ENCODE measurements at places on chromosomes 1 and 21.

- peak; percentile 50 for DNase-seq
Observed at GRCh38 chr21:29144736-29145353, 14.4 kb downstream of the MAP3K7CL start.

- peak; percentile 13 for DNase-seq
Observed at GRCh38 chr1:17675744-17676143, 79.4 kb upstream of the ACTL8 start.

GRCh38 chr1:63051886-63052285, 268.0 kb downstream of the ATG4C start:
- no peak for DNase-seq

DNA sequence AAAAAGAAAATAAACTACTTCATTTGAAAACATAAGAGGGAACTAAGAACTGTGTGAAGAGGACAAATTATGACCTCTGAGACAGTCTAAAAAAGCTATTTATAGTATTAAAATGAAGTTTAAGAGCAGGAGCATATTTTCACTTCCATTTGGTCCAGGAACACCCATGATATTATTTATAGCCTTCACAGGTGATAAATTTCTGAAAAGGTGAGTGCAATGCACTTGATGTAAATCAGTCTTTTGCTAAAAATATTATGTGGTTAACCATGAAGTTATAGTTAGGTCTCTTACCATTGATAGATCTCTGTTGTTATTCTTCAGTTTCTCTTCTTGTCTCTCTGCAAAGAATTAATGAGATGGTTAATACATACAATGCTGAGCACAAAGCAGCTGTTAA, 14.7 kb downstream of the TMCO1 start:
- no peak for DNase-seq

DNA sequence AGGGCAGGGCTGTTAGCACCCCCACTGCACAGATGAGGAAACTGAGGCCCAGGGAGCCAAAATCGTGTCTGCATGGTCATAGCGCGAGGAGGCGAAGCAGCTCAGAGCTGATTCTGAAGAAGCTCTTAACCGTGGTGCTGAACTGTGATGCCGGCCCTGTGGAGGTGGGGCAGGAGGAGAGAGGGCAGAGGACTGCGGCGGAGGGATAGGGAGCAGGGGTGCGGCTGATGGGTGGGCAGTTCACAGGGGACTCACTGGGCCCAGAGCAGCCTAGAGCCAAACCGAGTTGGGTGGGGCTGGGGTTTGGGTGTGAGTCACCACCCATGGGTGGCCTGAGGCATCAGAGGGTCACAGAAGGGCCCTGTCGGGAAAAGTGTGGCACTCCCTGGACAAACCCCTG, 74.7 kb downstream of the RAP1GAP start:
- DNase-seq: peak; percentile 44

GRCh38 chr1:4661595-4661917, 7.1 kb downstream of the AJAP1 start:
- no peak for DNase-seq

- DNase-seq: no peak
Observed at GRCh38 chr1:98130408-98130807, 209.6 kb upstream of the DPYD start.

- peak; percentile 64 for DNase-seq
Observed at GRCh38 chr21:17793246-17794123, 25.7 kb downstream of the C21orf91 start.

DNA sequence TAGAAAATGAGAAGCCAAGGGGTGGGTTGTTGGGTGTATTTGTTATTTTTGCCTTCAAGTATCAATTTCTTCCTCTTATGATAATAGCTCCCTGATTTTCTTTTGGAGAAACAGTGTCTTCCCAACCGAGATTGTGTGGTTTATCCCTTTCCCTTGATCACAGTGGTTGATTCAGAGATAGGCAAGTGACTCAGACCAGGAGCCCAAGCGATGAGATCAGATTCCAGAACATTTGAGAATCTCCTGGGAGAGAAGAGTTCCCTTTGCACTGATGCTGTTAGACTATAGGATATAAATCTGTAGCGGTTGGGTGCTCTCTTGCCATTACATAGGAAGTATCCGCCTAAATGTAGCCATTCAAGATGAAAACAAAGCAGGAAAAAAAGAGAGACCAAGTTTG, 90.1 kb upstream of the WDR26 start:
- DNase-seq: peak; percentile 77

GRCh38 chr1:208809876-208810275, 565.7 kb upstream of the PLXNA2 start:
- no peak for DNase-seq

GRCh38 chr1:177585302-177586220, 384.3 kb downstream of the SEC16B start:
- no peak for DNase-seq

GRCh38 chr1:47968556-47968888, 28.7 kb downstream of the TRABD2B start:
- DNase-seq: no peak

GRCh38 chr1:155946633-155947219, 5.3 kb downstream of the RXFP4 start:
- no peak for DNase-seq

GRCh38 chr1:20250340-20250989, 40.2 kb upstream of the VWA5B1 start:
- no peak for DNase-seq

- peak; percentile 61 for DNase-seq
Observed at GRCh38 chr1:100883963-100884362, 10.7 kb downstream of the EXTL2 start.

DNA sequence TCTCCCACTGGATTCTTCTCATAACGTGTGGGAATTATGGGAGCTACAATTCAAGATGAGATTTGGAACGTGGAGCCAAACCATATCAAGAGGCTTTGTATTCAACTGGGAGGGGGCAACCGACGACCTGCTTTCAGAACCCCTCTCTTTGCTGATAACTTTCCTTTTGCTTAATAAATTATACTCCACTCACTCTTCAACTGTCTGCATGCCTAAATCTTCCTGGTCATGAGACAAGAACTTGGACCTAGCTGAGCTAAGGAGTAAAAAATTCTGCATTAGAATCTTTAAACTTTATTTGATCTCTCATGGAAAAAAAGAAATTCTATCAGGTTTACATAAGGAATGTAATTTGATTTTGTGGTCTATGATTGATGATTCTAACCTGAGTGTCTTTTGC, 86.7 kb upstream of the CYYR1 start:
- DNase-seq: no peak

DNA sequence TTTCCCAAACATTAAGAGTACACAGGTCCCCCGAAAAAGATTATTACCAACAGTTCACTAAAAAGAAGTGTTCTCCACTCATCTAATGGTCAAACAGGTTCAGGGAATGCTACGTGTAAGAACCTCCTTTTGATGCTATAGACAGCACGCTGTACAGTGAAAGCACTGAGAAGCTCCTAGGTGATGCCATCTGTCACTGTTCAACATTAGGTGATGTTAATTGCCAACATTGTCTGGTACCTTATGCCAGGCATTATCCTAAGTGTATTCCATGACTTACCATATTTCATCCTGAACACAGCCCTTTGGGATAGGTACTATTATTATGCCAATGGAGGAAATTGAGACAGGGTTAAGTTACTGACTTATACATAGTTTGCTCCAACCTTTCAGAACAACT, 82.1 kb downstream of the DAB1 start:
- no peak for DNase-seq

DNA sequence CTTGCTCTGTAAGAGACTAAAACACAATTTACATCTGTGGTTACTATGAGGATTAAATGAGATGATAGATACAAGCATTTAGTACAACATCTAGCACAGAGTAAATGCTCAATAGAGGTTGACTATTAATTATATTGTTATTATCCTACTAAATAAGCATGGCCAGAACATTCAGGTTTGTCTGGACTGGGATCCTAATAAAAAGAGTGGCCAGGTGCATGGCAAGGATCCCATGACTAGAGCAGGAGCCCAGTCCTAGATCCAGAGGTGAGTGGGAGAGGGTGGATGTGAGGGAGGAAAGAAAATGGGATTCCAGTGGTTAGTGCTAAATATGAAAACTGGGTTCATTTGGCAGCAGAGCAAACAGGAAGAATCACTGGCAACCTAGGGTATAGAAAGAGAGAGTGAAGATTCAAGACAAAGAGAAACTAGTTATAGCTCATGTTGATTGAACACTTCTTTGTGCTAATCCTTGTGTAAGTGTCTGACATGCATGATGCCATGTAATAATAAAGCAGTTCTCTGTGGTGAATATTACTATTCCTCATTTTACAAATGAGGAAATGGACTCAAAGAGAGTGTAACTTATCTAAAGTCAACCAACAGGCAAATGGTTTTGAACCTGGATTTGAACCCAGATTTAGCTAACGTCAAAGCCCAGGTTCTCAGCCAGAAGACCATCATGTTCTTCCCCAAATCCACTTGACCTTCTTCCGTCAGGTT, 71.1 kb upstream of the FGGY start:
- DNase-seq: no peak

GRCh38 chr1:78303620-78304019, 187.2 kb upstream of the PTGFR start:
- peak; percentile 94 for DNase-seq

GRCh38 chr1:204871405-204872037, 859 bp downstream of the NFASC start:
- peak; percentile 43 for DNase-seq

DNA sequence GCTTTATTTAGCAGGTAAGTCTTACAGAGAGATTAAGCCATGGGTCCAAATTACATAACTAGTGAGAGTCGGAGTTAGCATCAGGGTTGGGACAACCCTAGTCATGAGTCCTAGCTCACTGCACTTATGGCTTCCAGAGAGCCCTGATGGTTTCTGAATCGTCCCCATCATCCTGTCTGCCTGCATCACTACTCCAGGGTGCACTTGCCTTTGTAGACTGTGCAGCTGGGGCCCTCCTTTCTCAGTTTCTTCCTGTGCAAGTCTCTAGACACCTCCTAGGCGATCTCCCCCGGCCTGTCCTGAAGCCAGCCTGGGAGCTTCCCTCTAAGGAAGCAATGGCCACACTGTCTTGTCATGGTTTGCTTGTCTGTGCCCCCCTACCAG, 37.1 kb downstream of the KIAA0040 start:
- DNase-seq: no peak

GRCh38 chr21:15752763-15753407, 23.1 kb downstream of the USP25 start:
- no peak for DNase-seq

GRCh38 chr1:172926070-172926469, 124.7 kb downstream of the TNFSF18 start:
- DNase-seq: no peak

- DNase-seq: peak; percentile 46
Observed at GRCh38 chr1:167601442-167602383, 28.3 kb upstream of the RCSD1 start.

- DNase-seq: peak; percentile 69
Observed at GRCh38 chr1:9181176-9181906, 52.4 kb upstream of the GPR157 start.

DNA sequence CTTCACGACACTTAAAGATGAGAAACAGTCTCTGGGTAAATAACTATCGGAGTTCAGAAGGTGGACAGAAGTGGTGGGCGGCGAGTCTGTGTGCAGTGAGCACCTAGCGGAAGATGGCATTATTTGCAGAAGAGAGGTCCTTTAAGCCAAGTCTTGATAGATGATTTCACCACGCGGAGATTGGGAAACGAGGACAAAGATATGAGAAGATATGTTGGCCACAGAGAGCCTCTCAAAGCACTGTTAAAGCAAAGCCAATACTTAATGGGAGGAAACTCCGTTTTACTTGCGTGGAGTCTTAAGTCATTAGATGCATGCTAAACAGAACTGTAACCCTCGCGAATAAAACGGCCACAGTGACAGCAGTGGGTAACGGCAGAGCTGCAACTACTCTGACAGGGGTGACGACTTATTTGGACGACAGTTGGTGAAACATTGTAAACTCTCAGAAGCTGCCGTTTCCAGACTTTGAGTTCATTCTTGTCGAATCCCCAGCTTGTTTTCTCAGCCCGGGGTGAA, 577 bp upstream of the CEP350 start:
- DNase-seq: no peak

GRCh38 chr21:17911628-17912027, 92.5 kb upstream of the C21orf91 start:
- DNase-seq: peak; percentile 26

DNA sequence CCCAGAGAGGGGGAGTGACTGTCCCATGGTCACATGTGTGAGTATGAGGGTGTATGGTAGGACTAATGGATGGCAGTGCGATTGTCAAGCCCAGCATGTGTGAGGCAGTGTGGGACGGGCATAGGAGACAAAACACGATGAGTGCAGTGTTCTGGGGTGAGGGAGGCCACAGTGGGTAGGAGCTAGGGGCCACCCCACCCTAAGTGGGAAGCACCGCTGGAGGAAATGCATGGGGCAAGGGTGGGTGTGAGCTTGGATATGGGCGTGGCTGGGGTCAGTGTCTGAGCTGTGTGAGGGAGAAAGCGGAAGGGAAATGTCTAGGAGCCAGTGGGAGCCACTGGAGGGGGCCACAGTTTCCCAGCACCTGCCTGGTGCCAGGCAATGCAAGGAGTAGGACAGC, 56.5 kb downstream of the FOXO6 start:
- DNase-seq: no peak

- DNase-seq: no peak
Observed at GRCh38 chr1:158818975-158819431, 12.1 kb upstream of the MNDA start.

- DNase-seq: no peak
Observed at GRCh38 chr1:1183833-1184775, 10.4 kb downstream of the TTLL10 start.

DNA sequence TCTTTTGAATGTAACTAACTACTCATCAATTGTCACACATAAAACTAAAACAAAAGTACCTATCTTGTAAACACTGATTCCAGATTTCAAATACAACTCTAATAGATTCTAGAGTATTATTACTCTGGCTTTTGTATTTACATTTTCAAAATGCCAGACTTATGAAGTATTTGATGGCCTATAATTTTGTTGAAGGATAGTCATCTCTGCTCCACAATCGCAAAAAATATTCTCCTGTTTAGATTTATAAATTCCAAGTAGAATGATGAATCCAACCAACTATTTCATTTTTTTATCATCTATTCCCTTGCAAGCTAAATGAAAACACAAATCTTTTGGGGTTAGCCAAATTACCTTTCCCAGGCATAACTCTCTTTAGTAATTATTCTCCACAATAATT, 75.0 kb upstream of the GUCA2A start:
- peak; percentile 19 for DNase-seq

GRCh38 chr1:7608628-7609305, 162.3 kb upstream of the VAMP3 start:
- DNase-seq: no peak

DNA sequence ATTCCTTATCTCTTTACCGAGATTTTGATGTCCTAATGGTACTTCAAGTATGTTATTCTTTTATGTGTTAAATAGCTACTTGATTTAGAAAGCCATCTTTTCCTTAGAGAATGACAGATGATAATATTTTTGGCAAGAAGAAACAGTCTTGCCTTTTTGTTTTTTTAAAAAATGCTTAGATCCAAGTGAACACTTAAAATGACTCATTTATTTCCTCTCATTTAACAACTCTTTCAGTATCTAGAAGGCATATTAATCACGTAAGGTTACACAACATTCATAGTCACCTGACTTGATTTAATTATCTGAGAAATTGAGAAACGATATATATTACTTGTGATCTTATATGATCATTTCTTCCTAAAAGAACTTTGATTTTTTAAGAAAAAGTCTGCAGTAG, 52.4 kb downstream of the SUCO start:
- peak; percentile 65 for DNase-seq

All from EH (cell line).